RCC 7860 (cell line): ENCODE measurements at places on chromosomes 2 and 18.

DNA sequence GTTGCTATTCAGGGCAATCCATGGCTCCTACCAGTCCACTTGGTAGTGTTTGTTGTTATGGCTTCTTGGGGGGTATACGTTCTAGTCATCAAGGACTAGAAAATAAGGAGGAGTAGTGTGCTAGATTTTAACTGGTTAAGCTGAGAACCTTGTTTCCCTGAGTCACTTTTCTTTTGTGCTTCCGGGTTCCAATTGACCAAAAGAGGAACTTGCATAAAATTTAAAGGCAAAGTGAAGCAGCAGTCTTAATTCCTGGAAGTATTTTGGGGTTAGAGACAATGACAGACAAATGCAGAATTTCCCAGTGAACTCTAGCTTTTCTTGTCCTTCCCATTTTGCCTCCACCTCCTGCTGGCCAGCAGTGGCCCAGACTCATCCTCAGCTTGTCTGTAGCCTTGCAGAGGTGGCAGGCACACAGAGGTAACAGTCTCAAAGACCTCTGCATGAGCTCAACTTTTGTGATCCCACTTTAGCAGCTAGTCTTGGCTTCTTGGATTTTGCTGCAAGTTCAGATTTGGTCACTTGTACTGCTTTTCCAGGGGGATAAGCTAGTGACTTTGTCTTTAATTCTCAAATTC lies 1105.8 kb upstream of the NXPH2 start:
- no peak for DNase-seq

- no peak for DNase-seq
Measured at GRCh38 chr2:39136799-39137198, 15.9 kb upstream of the SOS1 start.

DNA sequence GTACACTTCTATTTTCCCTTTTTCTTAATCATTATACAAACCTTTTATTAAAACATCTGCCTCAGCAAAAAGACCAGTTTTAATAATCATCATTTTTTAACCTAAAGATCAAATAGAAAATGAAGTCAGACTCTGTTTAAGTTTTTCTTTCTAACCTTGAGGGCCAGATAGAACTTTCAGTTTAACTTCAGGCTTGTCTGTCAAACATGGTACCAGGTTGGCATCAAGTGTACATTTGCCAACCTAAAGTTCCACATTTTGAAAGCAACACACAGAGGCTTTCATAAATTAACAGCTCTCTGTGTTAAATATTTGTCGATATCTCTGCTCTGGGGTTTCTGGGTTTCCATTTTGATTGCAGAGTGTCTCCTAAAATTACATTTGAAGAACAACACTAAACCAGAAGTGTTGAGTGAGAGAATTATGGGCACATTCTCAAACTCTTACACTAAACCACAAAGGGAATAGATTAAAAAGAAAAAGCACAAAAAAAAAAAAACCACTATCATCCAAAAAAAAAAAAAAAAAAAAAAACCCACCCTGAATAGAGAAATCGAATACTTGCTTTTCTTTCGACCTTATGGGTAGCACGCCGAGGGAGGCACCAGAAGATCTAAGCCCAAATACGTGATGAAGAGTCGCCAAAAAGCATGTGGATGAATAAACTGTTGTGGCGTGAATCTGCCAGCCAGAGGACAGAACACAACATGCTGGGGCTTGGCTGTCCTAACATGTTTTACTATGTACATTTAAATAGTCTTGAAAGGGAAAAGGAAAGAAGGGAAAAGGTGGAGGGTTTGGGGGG lies 166.2 kb downstream of the TCF4 start:
- no peak for DNase-seq

- no peak for DNase-seq
Measured at GRCh38 chr18:12929477-12930083, 18.2 kb upstream of the SEH1L start.

DNA sequence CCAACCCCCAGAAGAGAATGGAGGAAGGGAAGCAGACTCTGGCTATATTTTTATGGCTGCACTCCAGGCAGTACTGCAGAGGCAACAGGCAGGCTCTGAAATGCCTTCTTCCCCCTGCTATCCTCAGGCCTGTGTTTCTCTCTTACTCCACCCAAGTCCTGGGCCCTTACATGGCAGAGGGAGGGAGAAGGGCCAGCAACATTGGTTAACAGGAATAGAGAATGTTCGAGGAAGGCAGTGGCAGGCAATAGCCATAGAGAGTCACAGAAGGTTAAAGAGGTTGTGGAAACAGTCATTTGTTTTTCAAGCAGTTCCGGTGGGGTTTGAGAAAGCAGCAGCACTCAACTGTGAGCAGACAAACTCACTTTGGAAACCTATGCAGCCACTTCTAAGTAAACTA lies 15.1 kb upstream of the DARS1 start:
- no peak for DNase-seq

GRCh38 chr2:188076149-188077056 lies 215.3 kb upstream of the GULP1 start:
- no peak for DNase-seq

DNA sequence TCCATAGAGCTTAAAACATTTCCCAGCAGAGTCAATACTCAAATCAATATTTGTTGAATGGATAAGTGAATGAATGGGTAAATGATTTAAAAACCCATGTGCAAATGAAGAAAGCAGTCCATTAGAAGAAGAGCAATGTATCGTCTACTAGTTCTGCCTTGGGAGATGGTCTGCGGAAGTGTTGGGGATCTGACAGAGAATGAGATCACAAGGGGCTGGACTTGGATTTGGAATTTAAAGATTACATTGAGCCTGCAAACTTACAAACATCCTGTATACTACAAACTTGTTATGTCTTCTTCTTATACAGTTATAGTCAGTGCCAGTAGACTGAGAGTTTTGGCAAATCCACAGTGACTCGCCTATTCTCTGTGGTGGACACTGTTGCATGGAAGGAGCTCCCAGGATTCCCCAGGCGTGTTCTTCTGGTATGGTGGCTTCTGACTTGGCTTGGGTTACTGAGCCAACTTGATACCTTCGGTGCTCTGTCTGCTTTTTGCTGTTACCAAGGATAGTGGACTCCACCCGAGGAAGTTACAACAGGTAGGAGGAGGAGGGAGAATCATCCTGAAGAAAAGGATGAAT lies 163.3 kb upstream of the SERPINE2 start:
- no peak for DNase-seq

DNA sequence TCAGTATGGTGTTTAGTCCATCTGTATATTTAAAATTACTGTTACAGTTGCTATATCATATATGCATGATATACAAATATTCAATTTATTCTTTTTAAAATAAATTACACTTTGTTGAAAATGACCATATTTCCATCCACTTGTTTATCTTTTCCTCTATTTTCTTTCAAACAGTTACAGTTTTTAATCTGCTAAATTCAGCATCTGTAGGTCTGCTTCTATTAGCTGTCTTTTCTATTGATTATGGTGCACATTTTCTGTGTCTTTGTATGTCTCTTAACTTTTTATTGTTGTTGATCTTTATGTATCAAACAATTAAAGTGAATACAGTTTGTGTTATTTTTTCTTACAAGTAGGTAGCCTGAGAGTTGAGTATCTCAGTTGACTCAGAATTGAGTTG lies 28.1 kb downstream of the IL18R1 start:
- DNase-seq: no peak

GRCh38 chr18:65968239-65969004 lies 217.6 kb downstream of the CDH7 start:
- no peak for DNase-seq

DNA sequence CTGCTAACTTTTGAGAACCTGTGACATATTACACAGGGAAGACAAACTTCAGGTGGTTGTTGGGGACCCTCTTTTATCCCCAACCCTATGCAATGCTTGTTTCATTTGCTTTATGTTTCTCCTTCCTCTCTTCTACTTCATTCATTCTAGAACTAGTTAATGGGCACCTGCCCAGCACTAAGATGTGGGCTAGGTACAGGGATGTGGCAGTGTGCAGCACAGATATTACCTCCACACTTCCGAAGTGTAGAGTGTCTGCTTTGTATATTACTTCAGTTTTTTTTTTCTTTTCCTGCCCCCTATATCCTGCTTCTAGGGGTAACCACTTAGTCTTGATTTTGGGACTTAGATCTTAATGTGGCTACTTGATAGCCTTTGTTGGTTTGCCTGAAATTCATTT lies 35.1 kb downstream of the CD28 start:
- no peak for DNase-seq

DNA sequence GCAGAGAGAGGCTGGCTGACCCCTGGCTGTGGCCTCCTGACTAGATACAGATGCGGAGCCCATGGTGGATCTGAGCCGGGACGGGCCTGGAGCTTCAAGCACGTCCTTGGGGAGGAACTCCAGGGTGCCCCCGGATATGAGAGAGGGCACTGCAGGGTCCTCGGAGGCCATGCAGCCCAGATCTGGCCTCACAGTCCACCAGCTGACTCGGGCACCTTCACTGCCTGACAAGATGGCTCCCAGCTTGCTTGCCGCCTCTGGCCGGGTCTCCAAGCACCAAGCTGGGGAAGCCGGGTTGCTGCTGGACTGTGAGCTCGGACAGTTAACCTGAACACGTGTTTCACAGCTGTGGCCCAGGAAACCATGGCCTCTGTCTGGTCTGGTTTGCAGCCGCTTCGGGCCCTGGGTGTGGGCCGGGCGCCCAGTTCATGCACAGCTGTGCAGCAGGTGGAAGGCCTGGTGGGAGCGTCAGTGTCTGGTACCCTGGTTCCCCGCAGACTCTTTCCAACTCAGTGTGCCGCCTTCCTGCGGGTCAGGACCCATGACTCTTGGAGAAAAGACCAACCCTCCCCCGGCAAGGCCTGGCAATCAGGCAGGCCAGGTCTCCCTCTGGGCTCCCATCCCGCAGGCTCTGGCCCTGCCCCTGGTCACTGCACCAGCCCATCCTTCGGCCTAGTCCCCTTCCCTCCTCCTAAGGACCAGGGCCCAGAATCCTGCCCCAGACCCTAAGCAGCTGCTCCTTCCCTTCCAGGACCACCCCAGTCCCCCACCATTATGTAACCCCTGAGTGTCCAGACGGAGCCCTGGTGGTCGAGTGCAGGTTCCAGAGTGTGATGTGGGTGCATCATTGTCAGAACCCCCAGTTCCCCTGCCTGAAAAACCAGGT lies 74.6 kb upstream of the OTOS start:
- no peak for DNase-seq

DNA sequence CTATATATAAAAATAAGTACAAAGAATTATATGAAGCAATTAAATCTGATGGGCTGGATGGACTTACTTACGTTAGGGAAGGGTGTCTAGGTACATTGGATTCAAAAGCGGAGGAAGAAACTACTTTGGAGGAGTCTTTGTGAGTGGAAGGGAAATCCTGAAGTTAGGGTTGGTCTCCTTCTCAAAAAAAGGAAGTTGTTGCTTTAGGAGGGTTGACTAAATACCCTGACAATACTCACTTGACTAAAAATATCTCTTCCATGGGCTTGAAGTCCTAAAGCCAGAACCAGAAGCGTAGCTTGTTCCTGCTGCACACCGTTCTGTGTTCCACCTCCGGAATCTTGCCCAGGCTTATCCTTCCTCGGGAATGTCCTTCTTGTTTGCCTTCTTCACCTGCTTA lies 143.3 kb upstream of the ZEB2 start:
- no peak for DNase-seq

DNA sequence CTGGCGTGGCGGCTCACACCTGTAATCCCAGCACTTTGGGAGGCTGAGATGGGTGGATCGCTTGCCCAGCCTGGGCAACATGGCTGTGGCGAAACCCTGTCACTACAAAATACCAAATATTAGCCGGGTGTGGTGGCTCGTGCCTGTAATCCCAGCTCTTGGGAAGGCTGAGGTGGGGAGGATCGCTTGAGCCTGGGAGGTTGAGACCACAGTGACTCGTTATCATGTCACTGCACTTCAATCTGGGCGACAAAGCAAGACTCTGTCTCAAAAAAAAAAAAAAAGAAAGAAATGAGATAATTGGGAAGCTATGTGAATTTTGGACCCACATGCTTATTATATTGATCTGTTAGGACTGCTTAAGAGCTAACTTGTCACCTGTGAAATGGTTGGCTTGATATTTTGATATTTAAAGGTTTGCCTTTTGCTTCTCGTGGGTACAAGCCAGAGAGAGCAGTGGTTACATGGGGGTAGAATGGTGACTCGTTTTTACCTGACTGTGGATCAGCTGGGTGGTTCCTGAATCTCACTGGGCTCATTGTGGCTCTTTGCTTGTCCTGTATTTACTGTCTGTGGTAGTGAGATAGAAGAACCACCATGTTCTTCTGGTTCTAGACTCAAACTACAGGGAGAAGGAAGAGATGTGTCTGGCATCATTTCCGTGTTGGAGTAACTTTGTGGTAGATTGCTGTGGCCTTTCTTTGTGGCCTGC lies 28.9 kb downstream of the ZNF532 start:
- DNase-seq: peak; percentile 33

GRCh38 chr2:36238106-36238505 lies 117.5 kb upstream of the CRIM1 start:
- no peak for DNase-seq

GRCh38 chr2:156339865-156340264 lies 7.3 kb upstream of the NR4A2 start:
- DNase-seq: no peak

DNA sequence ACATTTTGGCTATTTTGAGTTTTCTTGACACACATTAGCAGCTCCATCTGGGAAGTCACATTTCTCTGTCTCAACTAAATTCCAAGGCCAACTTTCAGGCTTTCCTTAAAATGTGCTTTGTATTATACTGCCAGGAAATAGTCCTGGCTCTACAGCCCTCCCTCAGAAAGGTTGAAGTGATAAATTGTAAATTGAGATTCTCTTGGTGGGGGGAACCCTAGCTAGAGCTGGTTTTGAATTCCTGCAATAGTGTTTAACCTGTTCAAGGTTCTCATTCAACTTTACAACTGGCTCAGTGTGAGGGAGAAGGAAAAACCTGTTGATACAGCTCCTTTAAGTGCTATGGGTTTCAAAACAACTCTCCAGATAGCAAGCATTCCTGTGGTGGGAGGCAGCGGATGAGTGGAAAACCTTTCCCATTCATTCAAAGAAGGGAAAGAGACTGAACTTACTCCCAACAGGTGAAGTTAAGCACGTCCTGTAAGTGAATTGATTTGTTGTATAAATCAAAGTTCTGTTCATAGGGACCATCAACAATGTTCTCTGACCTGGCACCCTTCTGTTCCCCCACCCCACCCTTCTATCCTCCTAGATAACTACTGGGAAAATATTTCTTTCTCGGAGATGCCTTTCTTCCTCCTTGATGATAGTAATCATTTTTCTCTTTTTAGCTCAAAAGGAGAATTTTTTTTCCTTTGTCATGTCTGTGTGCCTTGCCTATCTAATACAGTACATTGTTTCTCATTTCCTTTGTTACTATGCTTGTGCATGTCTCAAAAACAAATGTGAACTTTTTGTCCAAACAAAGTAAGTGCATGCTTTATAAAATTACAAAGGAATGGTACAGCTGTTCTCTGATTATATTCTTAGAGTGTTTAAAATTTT lies 44.2 kb upstream of the SLC39A10 start:
- DNase-seq: peak; percentile 89

GRCh38 chr2:74777161-74777900 lies 56.6 kb upstream of the HK2 start:
- DNase-seq: no peak

- DNase-seq: no peak
Measured at GRCh38 chr18:23053776-23054457, 81.4 kb upstream of the CABLES1 start.

- no peak for DNase-seq
Measured at GRCh38 chr2:20300656-20301055, 50.0 kb downstream of the PUM2 start.

- DNase-seq: no peak
Measured at GRCh38 chr2:148967578-148967977, 70.9 kb upstream of the LYPD6B start.
